Mesothelial cell of epicardium (in vitro differentiated cells): ENCODE measurements at places on chromosomes 12 and 14.

GRCh38 chr14:101352567-101352966 is 208.7 kb upstream of the DIO3 start:
- no peak for DNase-seq

DNA sequence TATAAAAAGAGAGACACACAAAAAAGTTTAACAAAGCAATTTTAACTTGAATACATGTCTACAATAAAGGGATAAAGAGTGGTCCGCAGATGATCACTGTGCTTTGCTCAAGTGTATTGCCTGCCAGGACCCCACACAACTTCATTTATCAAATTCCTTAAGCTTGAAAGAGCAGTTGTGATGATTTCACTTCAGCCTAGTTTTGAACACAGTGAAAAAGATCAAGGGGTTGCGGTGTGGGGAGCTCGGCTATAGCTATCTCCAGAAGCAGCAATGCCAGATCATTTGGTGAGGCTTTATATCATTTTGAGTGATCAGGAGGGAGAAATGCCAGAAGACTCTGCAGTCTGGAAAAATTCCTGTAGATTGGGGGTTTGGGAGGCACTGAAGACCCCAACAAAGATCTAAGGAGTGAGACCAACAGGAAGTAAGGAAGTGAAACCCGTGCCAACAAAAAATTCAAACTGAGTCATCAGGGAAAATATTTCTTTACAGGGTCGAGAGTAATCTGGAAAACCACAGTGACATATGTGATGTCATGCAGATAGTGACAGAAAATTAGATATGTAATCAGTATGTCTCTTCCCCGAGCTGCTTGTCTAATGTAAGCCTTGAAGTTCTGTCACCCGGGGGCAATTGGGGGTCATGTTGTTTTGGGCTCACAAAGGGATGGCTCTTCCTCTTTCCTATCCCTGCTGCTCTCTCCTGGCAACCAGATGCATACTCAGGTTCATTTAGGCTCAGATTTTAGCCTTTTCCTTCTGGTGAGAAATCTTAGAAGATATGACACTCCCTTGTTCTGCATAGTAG is 221.8 kb downstream of the MSRB3 start:
- DNase-seq: no peak

GRCh38 chr12:109988274-109988673 is 7.9 kb downstream of the GIT2 start:
- no peak for DNase-seq

DNA sequence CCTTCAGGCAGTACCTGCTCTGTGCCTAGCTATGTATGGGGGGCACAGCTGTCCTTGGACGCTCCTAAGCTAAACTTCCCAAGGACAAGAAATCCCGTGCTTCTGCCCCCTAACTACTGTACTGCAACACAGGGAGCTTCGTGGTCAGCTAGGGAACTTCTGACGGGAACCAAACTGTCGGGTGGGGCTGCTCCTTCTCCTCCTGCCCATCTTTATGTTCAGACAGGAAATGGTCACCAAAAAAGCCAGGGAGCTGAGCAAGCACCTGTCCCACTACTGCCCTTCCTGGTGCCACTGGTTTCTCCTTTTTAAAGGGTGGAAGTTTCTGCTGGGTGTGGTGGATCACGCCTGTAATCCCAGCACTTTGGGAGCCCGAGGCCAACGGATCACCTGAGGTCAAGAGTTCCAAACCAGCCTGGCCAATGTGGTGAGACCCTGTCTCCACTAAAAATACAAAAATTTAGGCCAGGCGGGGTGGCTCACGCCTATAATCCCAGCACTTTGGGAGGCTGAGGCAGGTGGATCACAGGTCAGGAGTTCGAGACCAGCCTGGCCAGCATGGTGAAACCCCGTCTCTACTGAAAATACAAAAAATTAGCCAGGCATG is 26.6 kb downstream of the PXN start:
- DNase-seq: no peak
